Activated CD8-positive, alpha-beta memory T cell treated with anti-CD3 and anti-CD28 coated beads, Interleukin-2, amount 50 U/mL, for 4 hours (primary cell): ENCODE measurements at places on chromosomes 16 and 17.

DNA sequence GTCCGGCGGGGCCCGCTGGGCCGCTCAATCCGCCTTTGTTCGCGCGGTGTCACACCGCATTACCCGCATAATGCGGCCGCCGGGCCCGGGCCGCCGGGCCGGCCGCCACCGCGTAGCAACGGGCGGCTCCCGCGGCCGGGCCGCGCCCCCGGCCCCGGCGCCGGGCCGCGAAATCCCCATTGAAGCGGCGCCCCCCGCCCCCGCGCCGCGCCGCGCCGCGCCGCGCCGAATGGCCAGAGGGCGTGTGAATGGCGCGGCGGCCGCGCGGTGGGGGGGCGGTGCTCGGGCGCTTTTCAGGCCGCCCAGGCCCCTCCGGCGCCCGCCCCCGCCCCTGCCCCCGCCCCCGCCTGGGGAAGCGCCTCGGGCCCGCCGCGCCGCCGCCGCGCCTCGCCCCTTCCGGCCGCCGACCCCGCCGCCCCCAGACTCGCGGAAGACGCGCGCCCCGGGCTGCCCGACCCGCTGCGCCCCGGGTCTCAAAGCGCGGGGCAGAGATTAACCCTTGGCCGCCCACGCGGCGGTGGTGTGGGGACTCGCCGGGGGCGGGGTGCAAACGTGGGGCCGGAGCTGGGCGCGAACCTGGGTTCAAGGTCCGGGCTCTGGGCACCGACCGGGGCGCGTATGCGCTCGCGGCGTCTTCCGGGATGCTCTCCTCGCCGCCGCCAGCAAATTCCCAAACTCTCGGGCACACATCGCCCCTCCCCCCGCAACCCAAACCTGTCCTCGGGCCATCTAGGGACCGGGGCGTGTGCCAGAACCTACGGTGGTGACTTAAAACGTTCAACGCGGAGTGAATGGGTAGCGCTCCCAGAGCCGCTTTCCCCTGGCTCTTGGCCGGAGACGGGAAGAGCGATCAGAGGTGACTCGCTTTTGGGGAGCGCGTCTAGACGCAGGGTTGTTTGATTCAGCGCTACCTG lies 46.7 kb downstream of the WNT3 start:
- no peak for DNase-seq

GRCh38 chr17:63494300-63494928 lies 17.6 kb downstream of the ACE start:
- no peak for DNase-seq

DNA sequence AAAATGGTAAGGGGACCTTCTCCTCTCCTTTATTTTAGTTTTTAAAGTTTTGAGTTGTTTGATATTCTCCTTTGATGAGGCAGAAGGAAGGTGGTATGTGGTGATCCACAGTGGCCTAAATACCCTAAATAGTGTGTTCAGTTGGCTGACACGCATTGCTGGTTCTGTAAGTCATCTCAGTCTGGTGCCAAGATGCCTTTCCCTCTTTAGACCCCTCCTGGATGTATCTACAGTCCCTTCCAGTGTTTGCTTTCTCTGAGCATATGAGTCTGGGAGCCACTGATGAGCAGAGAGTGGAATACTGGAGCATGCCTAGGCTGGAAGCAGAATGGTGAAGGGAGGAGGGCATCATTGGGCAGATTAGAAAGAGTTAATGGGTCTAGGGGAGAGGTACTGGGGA lies 64.5 kb downstream of the NEUROD2 start:
- DNase-seq: no peak

DNA sequence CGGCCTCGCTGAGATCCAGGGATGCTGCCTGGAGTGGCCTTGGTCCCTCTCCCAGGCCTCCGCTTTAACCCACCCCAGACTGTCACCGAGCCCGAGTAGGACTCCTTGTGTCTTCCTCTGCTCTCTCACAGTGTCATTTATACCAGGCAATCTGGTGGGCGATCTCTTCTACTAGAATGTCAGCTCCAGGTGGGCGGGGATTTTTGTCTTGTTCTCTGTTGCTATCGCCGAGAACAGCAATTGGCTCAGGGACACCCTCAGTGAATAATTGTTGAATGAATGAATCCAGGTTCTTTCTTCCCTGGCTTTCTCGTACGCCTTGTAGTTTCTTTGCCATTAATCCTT lies 591 bp downstream of the DHX38 start:
- peak; percentile 49 for DNase-seq

GRCh38 chr16:23941963-23942564 lies 106.3 kb downstream of the PRKCB start:
- DNase-seq: no peak

- no peak for DNase-seq
These were observed 482 bp upstream of the SLC16A3 start for GRCh38 chr17:82228278-82228841.

GRCh38 chr16:69194488-69194887 lies 7.5 kb downstream of the SNTB2 start:
- DNase-seq: no peak
